ENCODE measurements at places on chromosomes 3 and 15.

GRCh38 chr3:183583331-183584245 lies 28.1 kb upstream of the KLHL6 start:
- no peak for DNase-seq

DNA sequence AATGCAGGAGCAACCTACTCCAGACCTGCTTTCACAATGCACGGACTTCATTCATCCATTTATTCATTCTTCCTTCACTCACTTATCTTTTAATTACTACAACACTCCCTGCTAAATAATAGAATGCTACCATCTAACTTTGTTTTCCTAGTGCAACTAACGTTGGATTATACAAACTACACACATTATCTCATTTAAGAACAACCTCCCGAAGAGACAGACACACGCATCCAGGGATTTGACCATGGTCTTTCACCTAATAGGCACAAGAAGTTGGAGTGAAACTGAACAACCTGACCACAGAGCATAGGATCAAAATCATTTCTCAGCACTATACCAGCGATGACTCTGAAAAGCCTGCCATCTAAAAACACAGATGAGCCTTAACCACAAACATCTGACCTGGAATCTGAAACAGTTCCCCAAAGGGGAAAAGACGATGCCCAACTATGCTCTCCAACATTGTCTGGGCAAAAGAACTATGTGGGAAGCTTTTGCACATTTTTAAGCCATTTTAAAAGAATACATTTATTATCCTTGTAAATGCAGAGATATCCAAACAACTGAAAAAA lies 21.0 kb downstream of the ZNF385D start:
- DNase-seq: no peak

DNA sequence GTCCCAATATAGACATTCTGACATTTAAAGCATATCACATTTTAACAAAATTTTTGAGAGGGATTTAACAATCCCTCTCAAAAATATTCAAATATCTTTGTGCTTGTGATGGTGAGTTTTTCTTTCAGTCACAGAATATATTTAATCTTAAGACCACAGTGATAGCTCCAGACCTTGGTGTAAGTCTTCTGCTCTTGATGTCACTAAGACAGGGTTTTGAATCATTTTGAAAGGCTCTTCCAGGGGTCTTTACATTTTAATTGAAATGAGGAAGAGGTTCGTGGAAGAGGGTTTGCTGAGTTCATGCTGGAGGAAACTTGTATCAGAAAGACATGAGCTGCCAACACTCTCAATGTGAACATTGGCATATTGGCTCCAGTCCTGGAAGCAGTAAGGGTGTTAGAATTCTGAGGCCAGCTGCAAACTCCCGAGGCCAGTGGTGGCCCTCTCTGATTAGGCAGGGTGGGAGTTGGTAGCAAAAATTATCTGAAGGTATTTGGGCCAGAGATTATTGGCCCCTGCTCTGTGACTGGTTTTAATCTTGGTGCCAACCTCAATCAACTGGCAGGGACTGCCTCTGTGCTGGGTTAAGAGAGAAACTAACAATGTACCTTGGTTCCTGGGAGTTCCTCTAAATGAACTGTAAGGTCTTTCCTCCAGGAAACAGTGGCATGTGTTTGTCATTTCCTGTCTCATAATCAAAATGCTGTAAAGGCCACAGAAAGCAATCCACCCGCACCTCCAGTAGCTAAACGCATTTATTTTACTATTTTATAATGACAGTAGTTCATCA lies 5.3 kb downstream of the POU1F1 start:
- DNase-seq: no peak

GRCh38 chr3:68018275-68018674 lies 363.9 kb upstream of the SUCLG2 start:
- no peak for DNase-seq

- no peak for DNase-seq
Measured at GRCh38 chr15:51621155-51621765, 1.3 kb downstream of the DMXL2 start.

DNA sequence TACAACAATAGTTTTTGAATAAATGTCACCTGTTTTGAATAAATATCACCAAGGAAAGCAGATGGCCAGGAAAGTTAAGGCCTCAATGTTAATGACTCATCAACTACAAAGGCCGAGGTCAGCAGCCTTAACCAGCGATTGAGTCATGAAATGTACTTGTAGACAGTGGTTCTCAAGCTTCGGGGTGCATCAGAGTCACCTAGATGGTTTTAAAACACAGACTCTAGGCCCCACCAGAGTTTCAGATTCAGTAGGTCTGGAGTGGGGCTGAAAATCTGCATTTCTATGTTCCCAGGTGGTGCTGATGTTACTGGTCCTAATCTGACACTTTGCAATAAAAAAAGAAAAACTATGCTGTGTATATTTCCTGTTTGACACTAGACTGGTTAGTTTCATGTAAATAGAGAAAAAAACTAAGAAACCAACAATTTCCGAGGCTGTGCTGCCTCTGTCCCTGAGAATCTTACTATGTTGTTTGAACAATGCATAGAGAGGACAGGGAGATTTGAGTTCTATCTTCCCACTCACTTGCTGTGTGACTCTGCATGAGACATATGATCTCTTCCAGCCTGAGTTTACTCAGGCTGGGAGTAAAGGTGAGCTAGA lies 9.8 kb downstream of the RAB27A start:
- DNase-seq: peak; percentile 37

GRCh38 chr15:70355275-70355795 lies 257.6 kb upstream of the TLE3 start:
- no peak for DNase-seq

DNA sequence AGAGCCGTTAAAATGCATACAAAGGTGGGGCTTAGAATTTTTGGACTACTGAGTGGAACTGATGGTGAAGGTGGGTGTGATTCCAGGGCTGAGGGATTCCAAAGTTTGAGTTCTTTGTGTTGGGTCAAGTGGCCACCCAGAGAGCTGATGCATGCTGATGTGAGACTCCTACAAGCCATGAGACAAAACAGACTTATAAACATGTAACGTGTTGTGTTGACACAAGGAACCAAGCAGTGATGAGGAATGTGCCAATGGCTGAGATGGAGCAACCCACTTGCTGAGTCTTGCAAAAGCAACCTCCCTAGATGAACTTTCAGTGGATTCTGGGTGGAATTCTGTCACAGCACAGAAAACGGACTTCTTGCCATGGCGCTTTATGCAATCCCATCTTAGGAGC lies 289.0 kb downstream of the TLE3 start:
- DNase-seq: no peak

DNA sequence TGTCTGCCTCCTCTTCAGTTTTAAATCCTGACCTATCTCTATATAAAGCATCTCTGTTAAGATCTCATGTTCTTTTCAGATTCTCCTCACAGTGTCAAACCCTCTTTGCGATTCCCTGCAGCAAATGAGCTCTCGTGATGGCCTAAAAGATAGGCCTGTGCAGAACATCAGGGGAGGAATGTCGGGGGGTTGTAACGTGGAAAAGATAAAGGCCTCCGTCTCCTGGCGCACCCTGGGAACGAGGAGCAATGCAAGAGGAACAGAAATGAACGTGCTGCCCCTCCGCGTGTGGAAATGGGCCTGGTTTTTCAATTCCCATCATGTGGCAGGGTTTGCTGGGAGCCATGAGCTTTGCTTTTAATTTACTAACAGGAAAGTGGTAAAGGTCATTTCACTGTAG lies 285.0 kb upstream of the TPM1 start:
- DNase-seq: no peak

GRCh38 chr15:80982205-80982604 lies 7.4 kb downstream of the MESD start:
- no peak for DNase-seq

DNA sequence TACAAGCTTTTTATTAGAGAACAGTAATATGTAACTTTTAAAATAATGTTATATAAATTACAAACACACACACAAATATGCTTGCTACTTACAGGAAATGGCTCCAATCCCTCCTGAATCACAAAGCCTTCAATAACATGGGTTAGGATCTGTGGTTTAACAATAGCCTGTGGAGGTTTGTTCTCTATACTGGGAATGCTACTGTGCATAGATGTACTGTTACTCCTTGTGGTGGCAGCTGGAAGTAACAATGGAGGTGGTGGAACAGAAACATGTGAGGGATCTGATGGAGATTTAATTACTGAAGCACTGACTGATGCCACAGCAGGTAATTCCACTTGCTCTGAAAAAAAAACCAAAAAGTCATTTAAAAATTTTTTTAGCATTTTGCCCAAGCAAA lies 64.4 kb downstream of the PHC3 start:
- DNase-seq: no peak

DNA sequence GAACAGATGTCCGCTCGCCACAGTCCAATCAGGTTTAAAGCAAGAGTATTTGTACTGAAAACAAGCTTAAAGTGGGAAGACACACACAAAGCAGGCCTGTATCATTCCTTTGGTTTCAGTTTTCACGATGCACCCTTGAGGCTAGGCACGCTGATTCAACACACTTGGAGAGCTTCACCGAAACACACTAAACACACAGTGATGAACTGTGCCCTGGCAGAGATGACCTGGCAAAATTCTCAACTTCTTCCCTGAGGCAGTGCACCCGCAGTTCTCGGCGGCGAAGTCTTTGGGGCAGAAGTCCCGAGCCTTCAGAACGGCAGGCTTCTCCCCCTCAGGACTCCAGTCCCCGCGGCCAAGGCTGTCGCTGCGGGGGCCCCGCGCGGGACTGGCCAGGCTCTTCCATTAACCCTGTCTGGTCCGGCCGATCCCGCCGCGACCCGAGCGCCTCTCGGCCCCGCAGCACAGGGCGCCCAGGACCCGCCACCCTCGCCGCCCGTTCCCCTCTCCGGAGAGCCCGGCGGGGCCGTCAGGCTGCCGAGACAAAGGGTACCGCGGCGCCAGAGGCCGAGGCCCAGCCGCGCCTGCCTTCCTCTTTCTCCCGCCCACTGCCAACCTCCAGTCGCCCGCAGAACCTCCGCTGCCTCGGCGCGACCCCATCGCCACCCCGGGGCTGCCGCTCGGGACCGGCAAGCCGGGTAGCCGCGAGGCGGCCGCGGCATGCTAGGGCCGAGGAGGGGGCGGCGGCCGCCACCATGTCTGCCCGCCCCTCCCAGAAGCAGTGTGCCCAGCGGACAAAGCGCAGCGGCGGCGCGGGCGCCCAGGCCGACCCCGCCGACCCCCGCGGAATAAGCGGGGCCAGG lies 792 bp downstream of the GABPB1 start:
- DNase-seq: peak; percentile 35

DNA sequence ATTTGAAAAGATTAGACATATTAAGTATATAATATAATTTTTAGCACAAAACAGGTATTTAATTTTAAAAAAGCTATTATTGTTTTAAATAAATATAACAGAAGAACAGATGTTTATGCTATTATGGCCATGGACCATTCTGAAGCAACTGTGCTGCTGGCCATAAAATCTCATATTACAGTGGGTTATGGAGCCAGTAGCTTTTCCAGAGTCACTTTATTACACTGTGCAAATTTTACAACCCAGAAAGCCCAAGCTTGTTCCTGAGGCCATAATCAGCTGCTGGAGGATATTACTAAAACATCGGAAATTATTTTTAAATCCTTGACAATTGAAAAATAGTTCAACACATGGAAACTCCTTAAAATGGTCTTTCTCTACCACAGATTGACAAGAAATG lies 557.3 kb upstream of the KCNMB2 start:
- no peak for DNase-seq

DNA sequence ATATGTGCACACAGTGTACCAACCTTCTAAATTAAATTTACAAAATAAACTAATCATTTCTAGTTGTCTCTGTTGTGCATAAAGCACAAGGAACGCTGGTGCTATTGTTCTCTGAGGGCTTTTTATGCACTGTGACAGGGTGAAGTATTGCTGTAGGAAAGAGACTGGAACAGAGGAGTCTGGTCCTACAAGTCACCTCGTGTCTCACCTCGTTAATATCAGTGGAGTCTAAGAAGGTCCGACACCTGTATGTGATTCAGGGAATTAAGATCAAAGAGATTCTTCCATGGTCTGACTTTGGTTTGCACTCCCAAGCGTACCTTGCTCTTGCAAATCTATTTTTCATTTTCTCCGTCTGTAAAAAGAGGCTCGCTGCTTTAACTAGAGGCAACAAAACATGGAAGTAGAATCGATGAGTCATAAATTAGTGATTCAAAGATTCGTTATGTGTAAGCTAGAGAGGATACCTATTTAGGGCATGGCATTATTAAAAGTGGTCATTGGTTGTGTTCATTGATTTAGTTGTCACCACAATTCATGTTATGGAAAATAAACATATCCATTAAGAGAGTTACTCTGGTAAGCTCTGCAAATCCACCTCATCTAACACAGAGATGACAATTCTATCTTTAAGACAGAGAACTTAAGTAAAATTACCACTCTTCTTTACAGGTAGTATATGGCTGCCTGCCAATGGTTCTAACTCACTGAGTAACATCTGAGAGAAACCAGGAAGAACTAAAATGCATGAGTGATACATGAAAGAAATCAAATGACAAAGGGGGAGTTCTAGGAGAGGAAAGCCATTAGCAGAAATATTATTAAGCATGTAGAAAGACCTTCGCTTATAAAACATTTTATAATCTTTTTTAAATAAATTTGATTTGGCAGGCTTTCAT lies 219.4 kb upstream of the GBE1 start:
- no peak for DNase-seq

GRCh38 chr3:107689355-107689754 lies 166.6 kb downstream of the BBX start:
- DNase-seq: no peak

DNA sequence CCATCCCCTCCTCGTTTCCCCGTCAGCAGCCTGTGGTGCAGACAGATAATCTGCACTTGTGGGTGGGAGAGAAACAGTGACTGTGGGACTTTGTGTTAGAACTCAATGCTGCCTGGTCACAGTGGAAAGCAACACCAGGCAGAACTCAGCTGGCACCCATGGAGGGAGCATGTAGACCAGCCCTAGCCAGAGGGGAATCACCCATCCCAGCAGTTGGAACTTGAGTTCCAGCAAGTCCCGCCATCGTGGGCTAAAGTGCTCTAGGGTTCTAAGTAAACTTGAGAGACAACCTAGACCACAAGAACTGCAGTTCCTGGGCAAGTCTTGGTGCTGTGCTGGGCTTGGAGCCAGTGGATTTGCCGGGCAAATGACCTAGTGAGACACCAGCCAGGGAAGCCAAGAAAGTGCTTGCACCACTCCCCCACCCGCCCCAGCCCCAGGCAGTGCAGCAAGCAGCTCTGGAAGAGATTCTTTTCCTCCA lies 24.4 kb downstream of the ISG20 start:
- DNase-seq: no peak

DNA sequence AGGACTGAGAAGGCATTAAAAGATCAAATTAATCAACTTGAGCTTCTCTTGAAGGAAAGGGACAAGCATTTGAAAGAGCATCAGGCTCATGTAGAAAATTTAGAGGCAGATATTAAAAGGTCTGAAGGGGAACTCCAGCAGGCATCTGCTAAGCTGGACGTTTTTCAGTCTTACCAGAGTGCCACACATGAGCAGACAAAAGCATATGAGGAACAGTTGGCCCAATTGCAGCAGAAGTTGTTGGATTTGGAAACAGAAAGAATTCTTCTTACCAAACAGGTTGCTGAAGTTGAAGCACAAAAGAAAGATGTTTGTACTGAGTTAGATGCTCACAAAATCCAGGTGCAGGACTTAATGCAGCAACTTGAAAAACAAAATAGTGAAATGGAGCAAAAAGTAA lies 149.7 kb upstream of the LRRFIP2 start:
- DNase-seq: no peak

All from stimulated activated CD4-positive, alpha-beta T cell treated with anti-CD3 and anti-CD28 coated beads, Interleukin-2, amount 100 ng/mL, for 4 hours (primary cell).